ENCODE measurements at places on chromosomes 12 and 14.

DNA sequence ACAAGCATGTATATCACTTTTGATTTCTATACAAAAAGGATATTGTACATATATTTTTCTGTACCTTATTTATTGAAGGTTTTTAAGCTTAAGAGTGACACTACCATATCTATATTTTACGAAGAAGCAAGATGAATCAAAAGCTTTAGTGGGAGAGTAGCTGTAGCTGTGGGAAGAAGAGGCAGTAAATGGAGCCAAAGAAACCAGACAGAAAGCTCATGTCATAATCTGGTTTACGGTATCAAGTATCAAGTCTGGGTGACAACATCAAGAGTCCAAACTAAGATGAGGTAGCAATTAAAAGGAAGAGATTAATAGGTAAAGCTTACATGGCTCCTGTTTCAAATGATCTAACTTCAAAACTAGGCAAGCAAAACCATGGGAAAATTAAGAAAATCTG lies 54.8 kb downstream of the CEP83 start:
- no peak for DNase-seq

DNA sequence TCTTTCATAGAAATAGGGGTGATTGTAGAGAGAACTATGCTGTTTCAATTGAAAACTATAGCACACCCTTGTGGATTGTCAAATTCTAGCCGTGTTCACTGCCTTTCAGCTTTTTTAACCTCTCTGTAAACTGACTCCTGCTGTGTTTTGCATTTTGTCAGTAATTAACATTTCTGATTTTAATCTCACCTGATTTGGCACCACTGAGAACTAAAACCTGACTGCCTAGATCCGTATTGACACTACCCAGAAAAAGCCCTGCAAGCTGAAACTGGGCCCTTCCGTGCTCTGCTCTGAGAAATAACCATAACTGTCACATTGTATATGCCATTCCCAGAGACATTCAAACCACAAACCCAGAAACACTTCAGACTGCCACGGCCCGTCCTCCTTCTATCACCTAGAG lies 26.6 kb upstream of the ETV6 start:
- DNase-seq, result peak; percentile 14

GRCh38 chr12:90773491-90773890 lies 181.5 kb downstream of the CCER1 start:
- no peak for DNase-seq

DNA sequence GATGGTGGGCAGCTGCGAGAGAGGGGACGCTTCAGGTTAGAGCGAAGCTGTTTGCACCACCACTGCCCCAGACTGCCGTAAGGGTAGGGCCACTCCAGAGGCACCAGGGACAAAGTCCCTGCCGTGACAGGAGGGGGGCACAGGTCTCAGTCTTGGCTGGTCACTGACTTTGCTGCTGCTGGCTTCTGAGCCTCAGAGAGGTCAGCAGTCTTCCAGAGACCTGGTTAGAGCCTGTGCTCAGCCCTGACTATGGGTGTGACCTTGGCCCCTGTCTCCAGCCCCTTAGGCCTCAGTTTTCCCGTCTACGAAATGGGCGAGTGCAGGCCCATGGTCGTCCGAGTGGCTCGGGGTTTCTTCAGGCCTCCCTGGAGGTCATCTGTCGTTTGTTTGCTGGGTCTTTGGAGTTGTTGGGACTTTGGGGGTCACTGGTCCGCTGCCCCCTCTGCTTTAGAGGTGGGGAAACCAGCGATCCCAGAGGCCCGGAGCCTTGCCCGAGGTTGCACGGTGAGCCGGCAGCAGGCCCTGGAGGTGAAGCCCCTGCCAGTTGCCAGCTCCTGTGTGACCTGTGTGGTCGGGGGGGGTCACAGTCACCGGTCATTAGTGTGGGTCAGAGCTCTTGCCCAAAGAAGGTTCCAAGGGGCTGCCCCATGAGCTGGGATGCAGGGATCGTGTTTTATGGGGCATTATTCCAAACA lies 15.3 kb downstream of the MEG3 start:
- no peak for DNase-seq

DNA sequence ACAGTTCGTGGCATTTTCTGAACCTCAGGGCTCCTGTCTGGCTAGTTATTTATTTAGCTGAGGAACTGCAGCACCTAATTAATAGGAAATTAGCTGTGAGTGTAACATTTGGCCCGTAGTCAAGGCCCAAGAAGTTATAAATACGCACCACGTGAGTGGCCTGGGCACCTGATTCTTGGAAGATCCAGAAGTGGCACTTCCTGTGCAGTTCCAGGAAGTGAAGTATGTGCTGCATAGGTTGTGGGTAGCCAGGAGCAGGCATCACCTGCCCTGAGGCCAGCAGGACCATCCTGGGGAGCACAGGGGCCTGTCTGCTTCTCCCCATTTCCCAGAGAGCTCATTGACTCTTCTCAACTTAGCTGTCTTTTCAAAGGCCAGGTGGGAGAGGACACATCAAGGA lies 255.6 kb downstream of the NRXN3 start:
- no peak for DNase-seq
